ENCODE measurements at places on chromosomes 2 and 18. TPM values are rescaled to one million over a fixed set of nuclear protein-coding genes. Genes with fewer than 3 reads are reported as not detected.

SPATA3 gene
- not detected for polyA plus RNA-seq

GALNT3 gene
- 16.8 TPM for polyA plus RNA-seq

GKN1 gene
- not detected for polyA plus RNA-seq

GPR55 gene
- not detected for polyA plus RNA-seq

CYS1 gene
- polyA plus RNA-seq, result 0.32 TPM

SCN9A gene
- polyA plus RNA-seq, result 9.5 TPM

POTEC gene
- not detected for polyA plus RNA-seq

C2orf80 gene
- polyA plus RNA-seq, result 0.92 TPM

CHRNG gene
- polyA plus RNA-seq, result not detected

PLCD4 gene
- polyA plus RNA-seq, result 1.7 TPM

UGT1A3 gene
- not detected for polyA plus RNA-seq

DYSF gene
- 7.3 TPM for polyA plus RNA-seq

LRRC30 gene
- not detected for polyA plus RNA-seq

FBXO41 gene
- 3.5 TPM for polyA plus RNA-seq

SGO2 gene
- polyA plus RNA-seq, result 36.5 TPM

IL1A gene
- polyA plus RNA-seq, result 0.65 TPM

COLEC12 gene
- 2.0 TPM for polyA plus RNA-seq

LCT gene
- polyA plus RNA-seq, result not detected

MATN3 gene
- 4.4 TPM for polyA plus RNA-seq

EPAS1 gene
- 0.52 TPM for polyA plus RNA-seq

CNDP1 gene
- polyA plus RNA-seq, result not detected

NMS gene
- polyA plus RNA-seq, result not detected

DSG1 gene
- polyA plus RNA-seq, result not detected

HOXD4 gene
- not detected for polyA plus RNA-seq

NOL4 gene
- 0.63 TPM for polyA plus RNA-seq

LIMS4 gene
- 0.19 TPM for polyA plus RNA-seq

TGFA gene
- 1.4 TPM for polyA plus RNA-seq

ZSWIM2 gene
- polyA plus RNA-seq, result not detected

NGEF gene
- 1.8 TPM for polyA plus RNA-seq

CRYBA2 gene
- not detected for polyA plus RNA-seq

ACMSD gene
- polyA plus RNA-seq, result 0.11 TPM

LYG2 gene
- 0.99 TPM for polyA plus RNA-seq

UBR3 gene
- 12.4 TPM for polyA plus RNA-seq

CREG2 gene
- polyA plus RNA-seq, result 1.7 TPM

SLC5A7 gene
- polyA plus RNA-seq, result not detected

LHCGR gene
- polyA plus RNA-seq, result 0.54 TPM

CUL3 gene
- 86.0 TPM for polyA plus RNA-seq

DPYSL5 gene
- 2.6 TPM for polyA plus RNA-seq

CIB4 gene
- not detected for polyA plus RNA-seq

KCMF1 gene
- polyA plus RNA-seq, result 39.4 TPM

LINC00305 gene
- polyA plus RNA-seq, result not detected

FOXI3 gene
- polyA plus RNA-seq, result 1.1 TPM

CRIM1 gene
- 10.5 TPM for polyA plus RNA-seq

TUBA4B gene
- 0.17 TPM for polyA plus RNA-seq

DHRS9 gene
- polyA plus RNA-seq, result not detected

Data from GM23338 (cell line).